ENCODE measurements at places on chromosomes 7 and 10.

DNA sequence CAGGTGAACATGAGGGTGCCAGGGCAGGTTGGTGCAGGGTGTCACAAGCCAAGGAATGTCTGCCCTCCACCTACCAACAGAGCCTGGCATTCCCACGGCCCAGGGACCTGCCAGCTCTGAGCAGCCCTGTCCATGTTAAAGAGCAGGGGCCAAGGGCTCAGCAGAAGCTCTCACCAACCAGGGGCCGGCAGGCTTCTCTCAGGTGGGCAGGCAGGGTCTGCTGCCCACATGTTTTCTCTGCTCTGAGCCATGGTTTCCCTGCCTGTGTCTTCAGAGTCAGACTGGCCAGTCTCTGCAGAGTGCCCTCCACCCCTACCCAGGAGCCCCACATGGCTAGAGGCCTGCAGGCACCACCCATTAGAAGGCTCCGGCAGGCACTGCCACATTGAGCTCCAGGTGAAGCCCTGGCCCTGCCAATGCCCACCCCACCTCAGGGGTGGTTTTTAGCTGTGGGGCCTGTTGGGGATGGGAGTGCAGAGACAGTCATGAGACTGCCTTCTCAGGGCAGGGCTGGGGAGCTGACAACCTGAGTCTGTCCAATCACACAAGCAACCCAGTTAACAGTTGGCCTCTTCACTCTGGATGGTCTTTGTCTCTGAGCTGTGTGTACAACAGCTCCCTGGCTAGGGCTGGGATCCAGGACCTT lies 135.9 kb downstream of the ARHGAP22 start:
- no peak for DNase-seq

DNA sequence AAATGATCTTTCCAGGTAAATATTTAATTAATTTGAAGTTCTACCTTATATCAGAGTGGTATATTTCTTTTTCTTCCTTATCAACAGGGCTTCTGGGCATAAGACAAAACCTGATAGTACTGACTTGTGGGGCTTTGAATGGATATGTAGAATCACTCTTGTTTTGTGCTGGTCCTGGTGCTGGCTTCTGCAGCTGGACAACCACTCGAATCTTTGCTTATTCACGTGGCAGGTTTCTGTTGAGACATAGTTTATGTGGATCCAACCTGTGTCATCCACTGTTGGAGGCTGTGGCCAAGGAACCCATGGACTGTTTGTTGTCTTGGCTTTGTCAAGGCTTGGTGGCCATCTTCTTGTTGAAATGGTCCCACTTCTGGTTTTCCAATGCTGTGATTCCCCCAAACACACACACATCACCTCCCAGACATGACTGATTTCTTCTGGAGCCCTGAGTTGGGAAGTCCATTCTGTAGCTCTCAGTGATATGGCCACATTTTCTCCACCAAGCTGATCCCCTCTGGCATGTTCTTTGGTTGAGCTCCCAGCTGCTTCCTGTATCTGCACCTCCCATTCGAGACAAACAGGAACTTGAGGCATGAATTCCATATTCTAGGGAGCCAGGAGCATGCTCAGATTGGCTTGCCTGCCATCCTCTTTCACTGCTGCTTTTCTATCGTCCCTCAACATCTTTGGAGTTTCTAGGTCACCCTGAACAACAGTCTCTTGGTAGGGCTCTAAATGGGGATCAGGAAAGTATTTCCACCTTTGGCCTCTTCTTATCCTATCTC lies 19.5 kb downstream of the TAS2R41 start:
- no peak for DNase-seq

DNA sequence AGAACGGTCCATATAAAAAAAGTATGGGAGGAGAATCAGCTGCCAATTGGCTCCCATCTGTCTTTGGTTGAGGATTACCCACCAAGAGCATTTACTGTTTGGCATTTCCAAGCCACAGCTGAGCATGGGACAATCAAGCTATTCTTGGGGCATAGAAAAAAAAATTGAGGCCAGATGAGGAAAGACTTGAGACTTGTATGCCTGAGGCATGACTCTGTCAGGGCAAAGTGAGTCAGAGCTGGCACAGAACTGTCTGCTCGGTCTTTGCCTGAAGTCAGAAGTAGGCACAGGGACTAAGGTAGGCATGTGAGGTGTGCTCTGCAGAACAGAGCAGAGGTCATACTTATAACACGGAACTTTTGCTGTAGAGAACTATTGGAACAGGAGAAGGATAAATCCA lies 126.5 kb upstream of the CHRM2 start:
- no peak for DNase-seq

- DNase-seq, result no peak
Measured at GRCh38 chr7:87592300-87592699, 8.4 kb downstream of the ABCB1 start.

- no peak for DNase-seq
Measured at GRCh38 chr7:99098286-99098823, 45.6 kb downstream of the SMURF1 start.

GRCh38 chr10:120422457-120422856 lies 34.6 kb upstream of the PLPP4 start:
- no peak for DNase-seq
